Stimulated activated CD8-positive, alpha-beta memory T cell treated with anti-CD3 and anti-CD28 coated beads, Interleukin-4, amount 100 ng/mL, for 1 hour (primary cell): ENCODE measurements at places on chromosomes 6 and 20.

DNA sequence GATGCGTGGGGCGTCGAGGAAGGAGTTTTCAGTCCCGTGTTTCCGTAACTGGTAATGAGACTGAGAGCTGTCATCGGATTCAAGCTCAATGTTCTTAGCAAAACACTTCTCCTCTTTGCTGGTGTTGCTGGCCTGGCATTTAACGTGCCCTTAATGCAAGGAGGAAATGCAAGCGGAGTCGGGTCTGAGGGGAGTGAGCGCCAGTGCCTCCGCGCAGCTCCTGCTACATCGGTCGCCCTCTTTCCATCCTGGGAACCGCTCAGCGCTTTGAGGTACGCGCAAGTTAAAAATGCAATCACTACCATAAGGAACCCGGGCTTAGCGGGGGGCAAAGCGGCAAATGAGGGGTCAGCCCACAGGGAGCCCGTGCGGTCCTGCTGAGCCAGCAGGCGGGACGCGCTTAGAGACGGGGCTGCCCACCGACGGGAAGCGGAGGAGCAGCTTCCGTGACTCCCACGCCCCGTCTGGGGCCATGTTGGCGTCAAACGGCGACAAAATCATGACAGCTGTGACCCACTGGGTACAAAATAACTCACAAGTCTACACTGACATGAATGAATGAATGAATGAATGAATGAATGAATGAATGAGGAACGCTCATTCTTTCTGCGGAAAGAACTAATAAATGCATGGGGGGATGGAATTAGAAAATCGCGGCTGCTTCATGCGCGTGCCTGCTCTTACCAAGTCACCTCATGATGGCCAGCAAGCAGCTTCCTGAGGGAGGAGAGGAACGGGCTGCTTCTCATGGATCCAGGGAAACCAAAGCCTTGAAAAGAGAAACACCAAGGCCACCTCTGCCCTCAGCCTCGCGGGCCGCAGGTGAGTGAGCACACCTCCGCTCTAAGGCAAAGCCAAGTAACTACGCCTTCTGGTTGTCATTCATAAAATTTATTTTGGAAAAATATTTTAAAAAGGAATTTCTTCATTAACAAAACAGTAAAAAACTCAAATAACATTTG lies 9.3 kb downstream of the DLL1 start:
- DNase-seq: no peak

GRCh38 chr6:139230391-139230840 lies 61.4 kb downstream of the TXLNB start:
- no peak for DNase-seq

GRCh38 chr20:722822-723644 lies 45.3 kb downstream of the SLC52A3 start:
- no peak for DNase-seq

DNA sequence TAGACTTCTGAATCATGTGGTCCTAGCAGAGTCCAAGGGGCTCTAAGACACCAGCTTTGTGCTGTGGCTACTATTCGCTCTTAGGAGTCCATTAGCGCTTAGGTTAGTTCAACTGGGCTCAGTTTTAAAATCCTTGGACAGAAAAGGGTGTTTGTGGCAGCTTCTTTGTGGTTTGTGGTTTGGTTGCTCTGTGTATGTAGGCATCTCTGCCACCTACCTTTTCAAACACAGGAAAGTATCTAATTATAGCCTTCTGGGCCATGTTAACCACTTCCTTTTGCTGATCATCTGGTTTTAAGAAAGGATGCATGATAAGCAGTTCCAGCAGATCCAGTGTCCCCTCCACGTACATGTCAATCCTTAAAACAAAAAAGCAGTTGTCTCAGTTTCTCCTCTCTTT lies 10.8 kb downstream of the GSTA4 start:
- no peak for DNase-seq

DNA sequence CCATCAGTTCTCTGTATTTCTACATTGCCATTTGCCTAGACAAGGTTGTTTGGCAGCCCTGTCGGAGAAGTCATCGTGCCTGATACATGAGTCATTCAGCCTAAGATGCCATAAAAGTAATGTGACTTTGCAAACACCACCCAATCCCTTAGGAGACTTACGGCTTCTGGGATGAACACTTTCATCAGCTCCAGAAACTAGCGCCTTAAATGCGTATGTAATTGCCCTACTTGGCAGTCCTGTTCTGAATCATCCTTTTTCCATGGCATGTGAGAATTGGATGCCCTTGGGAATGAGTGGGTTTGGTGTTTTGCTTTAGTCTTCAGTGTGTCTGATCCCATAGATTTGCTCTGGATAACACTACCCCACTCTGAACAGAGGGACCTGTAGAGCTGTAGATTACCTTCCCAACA lies 158.5 kb downstream of the SASH1 start:
- no peak for DNase-seq

- DNase-seq: no peak
Measured at GRCh38 chr6:157242791-157243190, 80.5 kb downstream of the TMEM242 start.

- DNase-seq: no peak
Measured at GRCh38 chr6:75528423-75528822, 34.8 kb upstream of the FILIP1 start.

DNA sequence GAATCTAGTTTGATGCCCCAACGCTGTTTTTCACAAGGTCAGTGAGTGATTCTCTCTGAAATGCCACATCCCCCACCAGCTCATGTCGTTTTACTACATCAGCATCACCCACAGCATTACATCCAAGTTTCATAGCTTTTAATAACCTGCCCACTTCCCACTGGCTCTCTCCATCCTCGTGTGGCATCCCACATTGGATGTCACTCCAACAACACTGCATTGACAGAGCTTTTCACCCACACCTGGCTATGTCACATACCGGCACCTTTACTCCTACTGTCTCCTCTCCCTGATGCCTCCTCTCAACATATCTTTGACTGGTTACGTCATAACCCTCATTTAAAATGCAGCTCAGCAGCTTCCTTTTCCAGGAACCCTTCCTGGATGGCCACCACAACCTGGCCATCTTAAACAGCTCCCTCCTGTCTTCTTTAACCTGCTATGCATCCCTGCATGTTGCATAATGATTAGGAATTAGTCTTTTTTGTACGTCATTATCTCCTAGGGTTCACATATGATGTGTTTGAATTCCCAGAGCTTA lies 5.0 kb upstream of the ADTRP start:
- DNase-seq: no peak

- no peak for DNase-seq
Measured at GRCh38 chr20:63896264-63897105, 1.6 kb downstream of the DNAJC5 start.

GRCh38 chr20:22825076-22825475 lies 210.0 kb upstream of the SSTR4 start:
- DNase-seq: no peak

DNA sequence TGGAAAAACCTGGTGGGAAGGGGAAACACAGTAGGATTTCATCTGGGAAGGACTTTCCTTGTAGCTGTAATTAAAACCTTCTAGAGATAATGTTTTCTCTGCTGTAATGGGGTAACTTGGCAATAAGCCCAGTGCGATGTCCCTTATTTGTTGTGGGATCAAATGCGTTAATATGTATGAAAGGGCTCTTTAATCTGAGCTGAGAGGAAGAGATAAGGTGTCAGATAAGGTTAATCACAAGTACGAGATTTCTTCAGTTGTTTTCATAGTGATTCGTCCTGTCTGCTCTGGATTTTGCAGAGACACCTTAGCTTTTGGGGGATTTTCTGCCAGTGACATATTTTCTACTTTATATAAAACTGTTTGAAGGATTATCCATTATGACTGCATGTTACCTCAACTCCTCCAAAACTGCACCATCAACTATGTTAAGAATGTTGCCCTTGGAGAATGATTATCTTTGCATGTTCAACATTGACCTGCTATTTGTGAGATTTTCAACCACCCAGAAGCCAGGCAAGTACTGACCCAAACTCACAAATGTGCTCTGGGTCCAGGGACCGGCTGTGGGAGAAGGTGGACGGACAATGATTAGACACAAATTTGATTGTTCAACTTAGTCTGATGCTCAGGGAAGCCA lies 21.2 kb upstream of the ELOVL5 start:
- no peak for DNase-seq

GRCh38 chr6:84763003-84763885 lies 1.2 kb downstream of the TBX18 start:
- DNase-seq: no peak

DNA sequence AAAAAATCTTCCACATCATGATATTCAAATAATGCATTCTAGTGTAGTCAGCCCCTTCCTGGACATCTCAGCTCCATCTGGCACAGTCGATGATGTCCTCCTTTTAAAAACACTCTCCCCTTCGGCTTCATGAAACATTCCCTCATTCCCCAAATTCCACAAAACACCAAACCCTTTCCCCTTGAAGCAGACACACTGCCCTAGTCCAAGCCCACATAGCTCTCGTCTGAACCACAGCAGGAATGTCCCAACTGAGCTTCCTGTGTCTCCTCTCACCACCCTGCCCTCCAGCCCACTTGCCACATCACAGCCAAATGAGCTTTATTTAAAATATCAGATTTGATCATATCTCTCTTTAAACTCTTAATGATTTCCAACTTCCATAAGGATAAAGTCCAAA lies 106.4 kb upstream of the CARMIL1 start:
- no peak for DNase-seq

DNA sequence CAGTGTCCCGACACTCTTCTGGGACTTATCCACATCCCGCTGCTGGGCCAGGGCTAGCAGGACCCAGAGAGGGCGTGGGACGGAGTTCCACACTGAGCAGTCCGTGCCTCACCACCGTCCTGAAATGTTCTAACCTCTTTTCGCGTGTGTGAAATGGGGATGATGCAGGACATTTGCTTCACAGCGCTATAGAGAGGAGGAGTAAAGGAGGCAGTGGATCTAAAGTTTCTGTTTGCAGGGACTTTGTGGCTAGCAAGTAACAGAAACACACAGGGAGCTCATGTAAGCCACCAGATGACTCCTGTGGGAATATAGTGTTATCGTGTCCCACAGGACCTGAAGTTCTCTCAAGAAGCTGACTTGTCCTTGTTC lies 634 bp downstream of the ITPA start:
- DNase-seq: no peak

- no peak for DNase-seq
Measured at GRCh38 chr6:110284855-110285254, 73.3 kb downstream of the METTL24 start.

- DNase-seq: no peak
Measured at GRCh38 chr20:63964412-63964811, 5.3 kb downstream of the ZNF512B start.

DNA sequence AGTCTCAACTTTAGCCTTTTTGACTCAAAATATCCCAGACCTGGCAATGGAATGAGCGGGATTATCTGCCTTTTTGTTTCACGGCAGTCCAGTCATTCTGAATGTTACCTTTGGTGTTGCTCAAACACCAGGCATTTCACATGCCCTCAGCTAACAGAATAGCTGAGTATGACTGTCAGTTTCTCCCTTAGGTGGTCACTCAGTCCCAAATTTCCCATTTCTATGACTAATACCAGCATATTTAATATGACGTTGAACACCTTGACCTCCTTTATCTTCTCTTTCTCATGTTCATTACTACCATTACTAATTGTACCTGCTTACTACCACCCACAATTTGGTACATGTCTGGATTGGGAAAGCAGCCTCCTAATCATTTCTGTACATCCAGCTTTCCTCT lies 65.2 kb downstream of the EDN1 start:
- DNase-seq: no peak

- no peak for DNase-seq
Measured at GRCh38 chr6:39602601-39603519, 122.3 kb downstream of the KIF6 start.

- no peak for DNase-seq
Measured at GRCh38 chr6:7155871-7156579, 48.3 kb downstream of the RREB1 start.

- no peak for DNase-seq
Measured at GRCh38 chr6:111871725-111872400, 1.4 kb downstream of the FYN start.
